ENCODE measurements at places on chromosomes 6 and 20.
A peak's percentile ranks its signal among the peaks of the same experiment; 100 is the strongest.

GRCh38 chr20:63498960-63499337 lies at the start of gene EEF1A2:
Gene EEF1A2 (minus strand): TSS chr20:63499083. CDS start chr20:63497763, 1,320 bp downstream.
- no peak for DNase-seq

DNA sequence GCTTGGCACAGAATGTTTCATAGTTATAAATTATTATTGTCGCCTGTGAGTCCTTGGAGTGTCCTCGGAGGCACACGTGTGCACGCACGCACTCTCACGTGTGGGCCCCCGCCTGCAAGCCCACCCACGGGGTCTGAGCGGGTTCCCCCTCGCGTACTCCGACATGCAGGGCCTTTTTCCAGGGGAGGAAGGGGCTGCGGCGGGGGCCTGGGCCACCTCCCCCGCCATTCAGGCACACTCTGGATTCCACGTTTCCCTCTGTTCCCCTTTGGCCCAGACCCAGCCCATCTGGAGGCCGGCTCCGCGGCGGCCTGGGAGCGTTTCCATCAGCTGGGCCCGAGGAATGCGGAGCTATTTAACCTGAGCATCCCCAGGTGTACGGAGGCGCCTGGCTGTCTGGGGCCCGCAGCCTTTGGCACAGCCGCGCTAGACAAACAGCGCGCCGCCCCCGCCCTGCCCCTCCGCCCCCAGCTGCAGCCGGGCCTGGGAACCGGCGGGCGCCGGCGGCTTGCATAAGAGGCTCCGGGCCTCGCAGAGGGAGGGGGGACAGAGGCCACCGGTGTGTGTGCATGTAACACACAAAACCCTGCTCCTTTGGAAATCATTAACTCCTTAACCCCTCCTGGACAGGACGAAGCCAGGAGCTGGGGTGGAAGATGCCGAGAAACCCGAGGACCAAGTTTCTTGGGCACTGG lies 3.3 kb downstream of the ID1 start:
- DNase-seq: peak; percentile 84

DNA sequence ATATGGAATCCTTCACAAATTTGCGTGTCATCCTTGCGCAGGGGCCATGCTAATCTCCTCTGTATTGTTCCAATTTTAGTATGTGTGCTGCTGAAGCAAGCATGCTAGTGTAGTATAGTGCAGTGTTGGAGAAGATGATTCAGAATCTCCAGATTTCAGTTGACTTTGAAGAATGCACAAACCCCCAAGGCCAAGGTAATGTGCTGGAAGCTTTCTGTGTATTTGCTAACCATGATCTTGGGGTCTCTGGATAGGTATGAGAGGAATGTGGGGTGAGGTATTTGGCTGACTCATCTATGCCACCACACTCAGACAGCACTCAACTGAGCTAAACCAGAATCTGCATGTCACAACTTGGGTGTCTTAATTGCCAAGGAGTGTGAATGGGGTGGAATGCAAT lies 42.6 kb upstream of the DEK start:
- peak; percentile 79 for DNase-seq

GRCh38 chr6:11975353-11975977 lies 36.6 kb upstream of the HIVEP1 start:
- DNase-seq: no peak

DNA sequence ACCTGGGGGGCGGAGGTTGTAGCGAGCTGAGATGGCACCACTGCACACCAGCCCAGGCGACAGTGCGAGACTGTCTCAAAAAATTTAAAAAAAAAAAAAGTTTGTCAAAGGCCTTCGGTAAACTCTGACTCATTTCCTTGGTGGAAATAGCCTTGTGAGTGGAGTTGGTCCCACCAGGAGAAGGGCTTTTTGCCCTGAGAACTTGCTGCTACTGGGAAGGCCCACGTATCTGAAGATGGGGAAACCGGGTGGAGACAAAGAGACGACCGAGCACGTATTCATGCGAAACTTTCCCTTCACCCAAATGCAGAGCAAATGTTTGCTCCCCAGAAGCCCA lies 51.7 kb downstream of the SLC22A23 start:
- no peak for DNase-seq

- no peak for DNase-seq
Measured at GRCh38 chr6:36944650-36945049, 9.9 kb upstream of the PI16 start.

GRCh38 chr6:52647199-52647598 lies 23.7 kb upstream of the TMEM14A start:
- no peak for DNase-seq

Measured in A172 (cell line).